ENCODE measurements at places on chromosomes 7 and 10.

- no peak for DNase-seq
Measured at GRCh38 chr7:87131771-87132170, 20.5 kb upstream of the DMTF1 start.

- DNase-seq: no peak
Measured at GRCh38 chr7:45174966-45175765, 17.6 kb downstream of the RAMP3 start.

DNA sequence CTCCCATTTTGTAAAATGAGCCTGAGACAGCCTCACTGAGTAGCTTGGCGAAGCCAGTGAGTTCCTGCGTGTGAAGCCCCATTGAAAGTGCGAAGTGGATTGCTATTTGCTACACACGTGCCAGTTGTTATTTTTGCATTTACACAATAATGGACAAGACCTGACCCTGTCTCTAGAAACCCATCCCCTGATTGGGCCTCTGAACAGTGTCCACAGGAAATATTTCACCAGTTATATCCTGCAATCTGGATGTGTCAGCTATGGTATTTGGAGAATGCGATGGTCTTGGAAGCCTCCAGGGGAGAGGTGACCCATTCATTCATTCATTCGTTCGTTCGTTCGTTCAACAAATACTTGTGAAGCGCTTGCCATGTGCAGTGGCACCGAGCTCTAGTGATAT, 37.1 kb downstream of the COL13A1 start:
- DNase-seq: no peak

- DNase-seq: no peak
Measured at GRCh38 chr7:111199643-111200042, 108.7 kb downstream of the LRRN3 start.

DNA sequence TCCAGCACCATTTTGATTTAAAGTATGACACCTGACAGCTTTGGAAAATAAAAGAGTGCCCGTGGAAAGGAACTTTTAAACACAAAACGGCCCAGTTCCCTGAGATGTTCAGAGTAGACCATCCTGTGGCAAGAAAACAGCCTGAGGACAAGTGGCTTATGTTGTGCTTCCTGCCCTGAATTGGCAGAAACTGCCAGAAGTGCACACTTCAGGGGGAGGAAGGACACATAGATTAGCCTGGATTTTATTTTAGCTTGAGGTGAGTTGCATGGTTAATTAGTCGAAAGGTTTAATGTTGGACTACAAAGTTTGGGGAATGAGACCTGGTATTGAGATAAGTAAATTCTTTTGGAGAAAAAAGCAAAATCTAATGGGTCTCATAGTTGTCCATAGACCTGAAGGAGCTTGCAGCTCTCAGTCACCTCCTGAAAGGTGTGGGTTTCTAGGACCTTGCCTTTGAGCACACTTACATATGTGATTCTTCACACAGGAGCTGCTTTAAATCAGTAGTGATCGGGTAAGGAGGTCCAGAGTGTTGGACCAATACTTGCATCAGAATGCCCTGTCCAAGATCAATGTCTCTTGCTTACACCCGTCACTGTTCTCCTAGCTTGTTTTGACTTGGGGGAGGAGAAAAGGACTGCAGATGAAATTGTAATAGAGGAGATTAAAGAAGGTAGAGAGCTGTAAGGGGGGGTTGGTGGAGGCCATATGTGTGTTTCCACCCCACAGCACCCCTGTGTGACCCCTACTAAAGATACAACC, 4.9 kb downstream of the ITIH2 start:
- DNase-seq: no peak

- DNase-seq: no peak
Measured at GRCh38 chr10:128036746-128037543, 89.3 kb downstream of the MKI67 start.

GRCh38 chr7:120733143-120733542, 124.8 kb downstream of the TSPAN12 start:
- no peak for DNase-seq

- DNase-seq: no peak
Measured at GRCh38 chr7:155998328-155998691, 186.0 kb upstream of the SHH start.

DNA sequence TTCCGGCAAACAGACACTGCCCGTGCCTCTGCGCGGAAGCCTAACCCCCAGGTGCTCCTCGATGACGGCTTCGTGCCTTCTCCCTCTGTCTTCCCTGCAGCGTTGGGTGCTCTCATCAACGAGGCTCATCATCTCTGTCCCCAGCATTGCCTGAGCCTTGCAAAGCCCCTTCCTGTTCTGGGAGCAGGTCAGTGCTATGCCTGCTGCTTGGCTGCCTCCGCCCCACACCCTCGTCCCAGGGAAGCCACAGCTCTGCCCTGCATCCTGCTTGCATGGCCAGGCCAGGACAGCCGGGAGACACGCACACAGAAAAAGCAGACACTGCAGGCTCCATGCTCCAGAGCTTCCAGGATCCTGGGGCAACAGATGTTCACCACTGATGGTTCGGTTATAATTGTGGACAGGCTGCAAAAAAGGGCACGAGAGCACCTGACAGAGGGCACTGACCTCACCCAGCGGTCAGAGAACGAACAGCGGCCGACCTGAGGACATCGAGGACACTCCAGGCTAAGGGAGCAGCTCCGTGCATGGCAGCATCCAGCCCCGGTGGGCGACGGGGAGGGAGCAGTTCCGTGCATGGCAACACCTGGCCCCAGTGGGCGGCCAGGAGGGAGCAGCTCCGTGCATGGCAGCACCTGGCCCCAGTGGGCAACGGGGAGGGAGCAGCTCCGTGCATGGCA, 265.5 kb downstream of the PTPRN2 start:
- no peak for DNase-seq

DNA sequence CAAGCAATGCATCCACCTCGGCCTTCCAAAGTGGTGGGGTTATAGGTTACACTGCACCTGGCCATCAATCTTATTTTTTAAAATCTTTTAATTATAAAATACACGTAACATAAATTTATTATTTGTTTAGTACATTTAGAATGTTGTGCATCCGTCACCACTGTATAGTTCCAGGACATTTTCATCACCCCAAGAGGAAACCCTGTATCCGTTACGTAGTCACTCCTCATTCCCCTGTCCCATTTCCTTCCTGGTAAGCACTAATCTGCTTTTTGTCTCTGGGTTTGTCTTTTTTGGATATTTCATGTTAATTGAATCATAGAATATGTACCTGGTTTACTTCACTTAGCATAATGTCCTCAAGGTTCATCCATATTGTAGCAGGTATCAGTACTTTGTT, 51.2 kb downstream of the MAPK8 start:
- no peak for DNase-seq

DNA sequence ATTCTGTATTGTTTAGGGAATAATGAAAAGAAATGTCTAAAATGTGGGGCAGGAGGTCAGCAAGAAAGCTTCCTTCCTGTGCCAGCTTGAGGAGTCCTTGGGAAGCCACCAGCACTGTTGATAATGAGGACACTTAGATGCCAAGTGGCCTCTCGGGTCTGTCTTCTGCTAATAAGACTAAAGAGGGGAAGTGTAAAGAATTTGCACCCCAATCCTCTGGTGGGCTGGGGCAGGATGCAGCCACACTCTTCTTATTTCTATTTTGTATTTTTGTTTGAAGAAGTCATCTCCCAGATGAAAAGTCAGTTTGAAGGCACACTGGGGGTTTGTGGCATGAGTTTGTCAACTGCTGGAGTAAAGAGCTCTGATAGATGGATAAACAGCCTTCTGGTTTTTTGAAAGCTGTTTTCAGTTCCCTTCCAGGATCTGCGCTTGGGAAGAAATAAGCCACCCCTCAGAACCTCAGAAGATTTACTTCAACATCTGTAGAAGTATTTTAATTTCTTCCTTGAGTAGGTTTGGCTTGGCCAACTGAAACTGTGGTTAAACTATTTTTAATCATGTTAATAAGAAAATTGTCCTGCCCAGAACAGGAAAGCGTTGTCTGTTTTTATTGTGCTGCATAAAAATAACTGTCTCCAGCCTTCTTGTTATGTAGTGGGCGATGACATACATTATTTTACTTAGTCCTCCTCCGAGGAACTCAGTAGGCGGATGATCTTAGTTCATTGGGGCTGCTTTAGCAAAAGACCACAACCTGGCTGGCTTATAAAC, 128.8 kb upstream of the GPR26 start:
- no peak for DNase-seq

GRCh38 chr10:31099664-31100063, 68.0 kb upstream of the ZNF438 start:
- DNase-seq: peak; percentile 57

DNA sequence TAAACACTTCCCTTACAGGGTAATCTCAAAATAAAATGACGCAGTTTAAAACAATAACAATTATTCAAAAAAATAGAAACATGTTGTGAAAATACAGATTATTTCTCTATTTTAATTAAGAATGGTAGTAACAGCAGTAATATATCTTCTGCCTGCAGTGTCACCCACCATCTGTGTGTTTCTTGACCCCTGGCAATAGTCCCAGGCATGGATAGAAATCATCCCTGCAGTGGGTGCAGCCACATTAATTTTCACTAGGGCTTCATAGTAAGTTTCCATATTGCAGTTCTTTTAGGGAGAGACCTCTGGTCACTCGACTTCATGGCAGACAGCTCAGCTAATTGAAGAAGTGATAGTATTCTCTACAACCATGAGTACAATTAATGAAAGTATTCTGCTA, 470.1 kb upstream of the TEX47 start:
- DNase-seq: no peak

DNA sequence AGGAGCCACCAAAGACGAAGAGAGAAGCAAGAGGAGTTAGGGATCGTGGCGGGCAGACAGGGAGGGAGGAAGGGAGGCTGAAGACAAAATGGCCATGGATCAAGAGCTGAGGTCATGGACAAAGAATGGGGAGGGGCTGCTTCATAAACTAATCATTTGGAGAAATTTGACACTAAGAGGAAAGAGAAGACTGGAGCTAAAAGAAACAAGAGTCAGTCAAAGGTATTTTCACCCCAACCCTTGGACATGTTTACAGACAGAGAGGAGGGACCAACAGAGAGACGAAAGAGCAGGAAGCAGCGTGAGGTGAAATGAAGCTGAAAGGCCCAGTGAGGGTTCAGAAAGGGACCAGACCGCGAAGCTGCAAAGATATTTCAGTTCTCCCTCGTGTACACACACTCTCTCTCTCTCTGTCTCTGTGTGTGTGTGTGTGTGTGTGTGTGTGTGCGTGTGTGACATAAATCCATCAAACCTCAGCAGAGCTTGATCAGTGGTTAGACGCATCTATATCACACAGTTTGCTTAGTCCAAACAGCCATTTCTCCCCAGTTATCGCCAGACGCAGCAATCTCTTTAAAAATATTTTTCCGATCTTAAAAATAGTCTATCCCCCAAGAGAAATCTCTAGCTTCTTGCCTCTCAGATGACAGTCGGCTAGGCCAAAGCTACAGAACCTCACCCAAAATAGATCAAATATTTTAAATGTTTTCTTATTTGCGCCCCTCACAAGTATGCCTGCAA, 12.5 kb upstream of the CALD1 start:
- no peak for DNase-seq

DNA sequence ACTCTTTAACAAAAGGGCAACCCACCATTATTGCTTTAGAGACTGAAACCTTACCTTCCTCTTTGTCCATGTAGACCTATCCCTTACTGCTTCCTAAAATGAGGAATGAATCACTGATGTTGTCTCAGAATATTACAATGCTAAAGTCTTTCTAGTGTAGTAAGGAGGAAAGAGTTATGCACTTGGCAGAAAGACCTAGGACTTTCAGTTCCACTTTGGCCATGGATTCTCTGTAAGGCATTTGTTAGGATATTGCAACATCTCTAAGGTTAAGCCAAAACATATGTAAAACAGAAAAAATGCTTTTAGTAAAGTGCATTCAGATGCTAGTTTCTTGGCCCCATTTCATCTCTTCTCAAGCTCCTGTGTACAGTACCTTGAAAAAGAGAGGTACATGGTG, 230.9 kb downstream of the PARD3 start:
- DNase-seq: no peak

GRCh38 chr10:119318411-119319160, 111.2 kb downstream of the GRK5 start:
- no peak for DNase-seq

- DNase-seq: no peak
Measured at GRCh38 chr7:31416381-31416870, 75.9 kb upstream of the NEUROD6 start.

GRCh38 chr7:107609811-107610261, 29.8 kb downstream of the BCAP29 start:
- DNase-seq: no peak

GRCh38 chr7:45238806-45239205, 81.2 kb downstream of the RAMP3 start:
- no peak for DNase-seq

DNA sequence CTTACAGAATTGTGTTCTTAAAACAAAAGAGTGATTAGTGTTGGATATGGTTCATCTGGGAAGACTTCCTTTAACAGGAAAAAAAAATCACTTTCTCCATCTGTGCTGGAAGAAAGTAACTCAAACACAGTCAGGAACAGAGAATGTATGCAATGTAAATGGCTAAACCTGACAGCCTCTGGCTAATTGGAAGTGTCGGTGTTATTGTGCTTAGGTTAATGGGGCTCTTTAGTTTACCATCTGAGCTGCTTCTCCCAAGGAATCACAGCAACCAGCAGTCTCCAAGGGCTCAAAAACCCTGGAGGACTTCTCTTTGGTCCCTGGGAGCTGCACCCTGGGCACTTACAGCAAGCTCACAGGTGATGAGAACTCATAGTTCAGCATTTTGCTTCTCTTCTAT, 724.5 kb downstream of the LRMDA start:
- no peak for DNase-seq

DNA sequence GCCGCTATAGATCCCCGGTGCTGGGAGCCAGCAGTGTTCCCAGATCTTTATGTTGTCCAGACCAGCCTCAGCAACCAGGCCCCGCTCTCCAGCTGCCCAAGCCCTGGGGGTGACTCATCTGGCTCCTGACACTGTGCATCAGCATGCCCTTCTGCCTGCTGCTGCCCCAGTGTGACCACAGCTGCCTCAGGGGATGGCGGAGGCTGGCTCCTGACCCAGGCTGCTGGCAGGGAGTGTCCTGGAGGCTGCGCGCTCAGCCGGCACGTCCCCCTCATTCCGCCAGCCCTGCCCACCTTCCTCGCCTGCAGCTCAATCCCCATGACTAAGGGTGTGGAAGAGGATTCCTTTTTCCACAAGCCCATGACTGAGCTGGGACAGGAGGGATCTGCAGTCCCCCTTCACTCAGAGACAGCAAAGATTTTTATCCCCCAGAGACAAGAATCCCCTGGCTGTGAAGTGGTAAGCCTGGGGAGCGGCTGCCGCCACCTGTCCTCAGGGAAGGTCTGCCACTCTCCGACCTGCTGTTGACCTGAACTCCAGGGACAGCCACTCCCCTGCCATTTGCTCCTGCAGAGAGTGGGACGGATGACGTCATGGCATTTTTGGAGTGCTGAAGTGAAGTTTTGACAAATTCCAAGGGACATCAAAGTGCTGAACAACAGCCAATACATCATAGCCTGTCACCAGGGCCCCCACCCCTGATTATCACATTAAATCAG, 182.8 kb upstream of the BMPER start:
- DNase-seq: no peak

GRCh38 chr7:112298543-112299100, 92.1 kb downstream of the ZNF277 start:
- no peak for DNase-seq

- no peak for DNase-seq
Measured at GRCh38 chr7:128456255-128456725, 612 bp downstream of the HILPDA start.

GRCh38 chr10:29553544-29554250, 81.1 kb downstream of the SVIL start:
- DNase-seq: no peak
